ENCODE measurements at places on chromosomes 1 and 21.

DNA sequence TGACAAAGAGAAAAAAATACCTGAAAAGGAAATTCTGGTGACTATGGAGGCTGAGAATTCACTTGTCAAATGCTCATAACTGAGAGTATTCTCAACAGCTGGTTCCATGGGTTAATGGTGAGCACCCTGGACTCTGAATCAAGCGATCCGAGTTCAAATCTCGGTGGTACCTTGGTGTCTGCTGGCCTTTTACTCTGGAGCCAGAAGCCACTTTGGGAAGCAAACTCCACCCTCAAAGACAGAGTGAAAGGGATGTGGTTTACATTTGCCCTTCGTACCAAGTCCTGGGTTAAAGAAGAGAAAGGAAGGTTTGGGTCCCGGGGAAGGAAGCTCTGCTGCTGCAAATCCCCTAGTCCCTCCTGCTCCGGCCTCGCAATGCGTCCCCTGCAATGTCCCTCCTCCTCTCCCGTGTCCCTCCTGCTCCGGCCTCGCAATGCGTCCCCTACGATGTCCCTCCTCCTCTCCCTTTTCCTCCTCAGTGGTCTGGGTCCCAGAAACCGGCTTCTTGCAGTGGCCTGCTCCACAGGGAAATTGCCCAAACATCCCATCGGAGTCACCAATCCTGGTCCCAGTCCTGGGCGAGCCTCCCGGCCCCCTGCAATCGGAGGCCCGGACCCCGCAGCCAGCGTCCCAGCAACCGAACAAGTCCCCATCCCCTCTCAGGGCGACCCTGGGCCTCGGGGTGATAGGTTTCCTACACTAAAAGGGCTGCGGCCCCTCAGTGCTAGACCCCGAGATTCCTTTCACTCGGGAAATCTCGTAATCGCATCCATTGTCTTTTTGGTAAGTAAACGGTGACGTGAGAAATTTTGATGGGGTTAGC, 129.4 kb downstream of the PPIAL4G start:
- DNase-seq, result no peak

DNA sequence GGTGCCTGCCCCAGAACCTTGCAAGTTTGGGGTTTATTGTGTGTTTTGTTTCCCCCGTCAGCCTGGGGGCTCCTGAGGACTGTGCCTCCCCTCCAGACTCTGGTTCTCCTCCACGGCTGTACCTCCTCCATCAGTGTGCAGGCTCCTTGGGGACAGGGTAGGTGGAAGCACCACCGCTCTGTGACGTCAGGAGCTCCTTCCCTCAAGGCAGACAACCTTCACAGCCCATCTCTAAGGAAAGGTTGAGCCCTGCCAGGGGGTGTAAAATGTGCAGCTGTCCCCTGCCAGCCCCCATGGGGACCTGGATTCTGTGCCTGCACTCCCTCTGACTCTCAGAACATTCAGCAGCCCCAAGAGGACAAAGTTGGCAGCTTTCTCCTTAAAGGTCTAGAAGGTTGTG, 465 bp upstream of the HSPB7 start:
- DNase-seq, result no peak

GRCh38 chr1:24415910-24416665, 486 bp downstream of the NIPAL3 start:
- DNase-seq, result peak; percentile 23

- peak; percentile 95 for DNase-seq
Observed at GRCh38 chr1:59669752-59670312, 144.9 kb upstream of the HOOK1 start.

- no peak for DNase-seq
Observed at GRCh38 chr1:204495078-204495753, 611 bp upstream of the PIK3C2B start.

DNA sequence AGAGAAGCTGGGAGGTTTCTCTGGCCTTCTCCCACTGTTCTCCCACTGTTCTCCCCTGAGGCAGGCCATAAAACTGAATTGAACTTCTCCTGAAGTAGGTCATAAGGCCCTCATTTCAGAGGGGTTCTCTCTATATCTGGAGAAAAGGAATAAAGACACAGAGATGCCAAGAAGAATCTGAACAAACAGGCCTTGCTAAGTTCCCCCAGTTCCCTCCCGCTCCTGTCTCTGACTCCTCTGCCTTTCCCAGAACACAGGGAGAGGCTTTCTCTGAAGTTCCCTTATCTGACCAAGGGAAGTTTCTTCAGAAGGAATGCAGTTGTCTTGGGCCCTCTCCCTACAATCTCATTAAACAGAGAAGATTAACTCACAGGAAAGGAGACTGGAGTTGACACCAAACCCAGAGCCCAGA, 83.4 kb downstream of the SLC16A1 start:
- peak; percentile 46 for DNase-seq

GRCh38 chr21:29827647-29828046, 112.1 kb downstream of the GRIK1 start:
- no peak for DNase-seq

DNA sequence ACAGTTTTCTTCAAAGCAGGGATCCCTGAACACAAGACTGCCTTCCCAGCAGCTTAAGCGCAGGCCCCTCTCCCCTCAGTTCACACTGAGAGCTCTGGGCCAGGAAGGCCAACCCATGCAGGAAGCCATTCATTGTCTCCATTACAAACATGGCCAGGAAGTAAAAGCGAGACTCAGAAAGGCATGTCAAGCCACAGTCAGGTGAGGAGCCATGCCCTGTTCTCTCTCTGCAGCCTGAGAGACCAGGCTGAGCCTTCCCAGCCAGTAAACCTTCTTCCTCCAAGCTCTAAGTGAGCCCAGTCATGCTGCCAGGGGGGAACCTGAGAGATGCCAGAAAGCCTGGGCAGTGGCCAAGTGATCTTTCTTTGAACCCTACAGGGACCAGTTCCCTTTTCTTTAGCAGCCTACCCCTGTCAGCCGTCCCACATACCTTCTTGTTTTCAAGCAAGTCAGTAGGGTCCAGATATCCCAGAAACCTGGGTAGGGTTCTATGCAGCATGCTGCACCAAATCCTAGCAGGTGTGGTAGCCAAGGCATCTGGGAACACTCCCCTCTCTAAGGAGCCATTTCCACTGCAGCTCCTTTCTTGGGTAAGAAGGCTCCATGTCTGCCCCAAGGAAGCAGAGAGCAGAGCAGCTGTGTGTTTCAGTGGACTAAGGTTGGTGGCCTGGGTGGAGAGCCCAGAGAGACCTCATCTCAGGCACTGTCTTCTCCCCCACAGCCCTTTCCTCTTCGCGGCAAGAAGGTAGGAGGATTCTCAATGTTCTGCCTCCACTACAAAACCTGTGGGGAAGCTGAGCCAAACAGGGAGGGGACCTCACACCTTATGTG, 977 bp downstream of the TRAF3IP3 start:
- DNase-seq, result no peak

GRCh38 chr1:175319112-175319911, 126.7 kb upstream of the KIAA0040 start:
- peak; percentile 69 for DNase-seq

DNA sequence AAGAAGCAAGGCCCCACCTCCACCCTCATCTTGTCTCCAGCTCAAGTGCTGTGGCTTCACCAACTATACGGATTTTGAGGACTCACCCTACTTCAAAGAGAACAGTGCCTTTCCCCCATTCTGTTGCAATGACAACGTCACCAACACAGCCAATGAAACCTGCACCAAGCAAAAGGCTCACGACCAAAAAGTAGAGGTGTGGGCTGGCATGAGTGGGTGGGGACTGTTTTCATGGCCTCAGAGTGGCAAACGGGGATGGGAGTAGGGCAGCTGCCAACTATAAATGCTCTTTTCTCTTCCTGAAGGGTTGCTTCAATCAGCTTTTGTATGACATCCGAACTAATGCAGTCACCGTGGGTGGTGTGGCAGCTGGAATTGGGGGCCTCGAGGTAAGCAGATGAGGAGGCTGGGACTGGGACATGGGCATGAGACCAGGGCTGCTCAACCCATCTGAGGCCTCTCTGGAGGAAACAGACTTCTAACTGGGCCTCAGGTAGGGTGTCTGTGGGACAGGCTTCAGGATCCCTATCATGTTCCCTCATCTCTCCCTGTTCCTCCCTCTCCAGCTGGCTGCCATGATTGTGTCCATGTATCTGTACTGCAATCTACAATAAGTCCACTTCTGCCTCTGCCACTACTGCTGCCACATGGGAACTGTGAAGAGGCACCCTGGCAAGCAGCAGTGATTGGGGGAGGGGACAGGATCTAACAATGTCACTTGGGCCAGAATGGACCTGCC, 8.8 kb upstream of the P3R3URF start:
- DNase-seq, result no peak

GRCh38 chr1:234848972-234849649, 239.1 kb upstream of the IRF2BP2 start:
- DNase-seq, result no peak

DNA sequence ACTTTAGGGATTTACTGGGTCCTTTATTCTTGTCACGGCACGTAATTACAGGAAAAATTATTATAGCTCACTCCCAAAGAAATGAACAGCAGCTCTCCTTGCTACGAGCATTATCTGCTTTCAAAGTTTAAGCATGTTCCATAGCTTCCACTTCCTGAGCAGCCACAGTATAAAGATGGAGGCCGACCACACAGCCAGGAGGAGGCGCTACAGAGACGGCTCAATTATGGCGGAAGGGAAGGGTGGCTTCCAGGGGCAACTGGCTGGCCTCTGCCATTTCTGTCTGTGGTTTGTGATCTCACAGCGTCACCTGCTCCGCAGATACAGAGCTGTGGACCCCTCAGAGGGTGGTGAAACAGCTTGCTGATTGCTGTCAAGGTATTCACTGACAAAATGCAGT, 212.3 kb upstream of the GREM2 start:
- DNase-seq, result no peak

DNA sequence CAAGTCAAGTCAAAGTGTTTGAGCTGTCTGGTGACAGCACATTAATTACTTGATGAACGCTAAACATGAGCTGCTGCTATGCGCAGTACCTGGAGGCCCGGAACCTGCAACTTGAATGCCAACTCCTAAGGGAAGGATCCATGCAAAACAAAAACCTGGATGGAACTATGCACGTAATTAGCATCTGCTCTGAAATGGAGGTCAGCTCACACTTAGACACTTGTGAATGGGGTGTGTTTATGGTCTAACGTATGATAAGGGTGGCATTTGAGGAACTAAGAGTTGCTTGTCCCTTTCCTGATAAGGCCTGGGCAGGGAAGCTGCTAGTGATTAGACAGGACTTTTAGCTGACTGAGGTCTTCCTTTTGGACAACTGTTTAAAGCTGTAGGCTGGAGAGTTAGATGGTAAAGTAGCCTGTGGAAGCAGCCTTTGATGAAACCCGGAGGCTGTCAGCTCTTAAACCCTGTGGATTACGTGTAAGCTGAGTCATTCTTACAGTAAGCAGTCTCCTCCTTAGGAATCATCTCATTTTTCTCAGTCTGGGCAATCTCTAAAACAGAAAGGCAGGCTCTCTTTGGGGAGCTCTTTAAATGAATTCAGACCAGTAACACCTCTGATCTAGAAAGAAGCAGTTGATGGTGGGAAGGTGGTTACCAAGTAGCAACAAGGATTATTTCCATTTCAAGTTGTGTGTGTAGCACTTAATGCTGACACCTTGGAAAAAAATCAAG, 6.8 kb downstream of the TENT5C start:
- no peak for DNase-seq

DNA sequence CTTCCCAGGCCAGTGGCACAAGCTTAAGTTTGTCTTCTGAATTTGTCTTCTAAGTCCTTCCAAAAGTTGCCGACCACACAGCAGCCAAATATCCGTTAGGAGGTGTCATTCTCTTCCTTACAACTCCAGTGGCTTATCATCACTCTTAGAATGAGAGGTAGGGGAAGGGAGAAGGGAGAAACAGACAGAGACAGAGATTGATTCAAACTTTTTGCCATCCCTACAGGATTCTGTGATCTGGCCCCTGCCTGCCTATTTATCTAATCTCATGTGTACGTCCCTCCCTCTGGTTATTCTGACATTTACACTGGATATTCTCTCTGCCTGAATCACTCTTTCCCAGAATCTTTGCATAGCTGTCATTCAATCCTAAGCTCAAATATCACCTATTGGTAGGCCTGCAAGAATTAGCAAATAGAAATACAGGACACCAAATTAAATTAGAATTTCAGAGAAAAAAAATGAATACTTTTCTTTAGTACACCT, 488 bp upstream of the GNL2 start:
- DNase-seq, result no peak

DNA sequence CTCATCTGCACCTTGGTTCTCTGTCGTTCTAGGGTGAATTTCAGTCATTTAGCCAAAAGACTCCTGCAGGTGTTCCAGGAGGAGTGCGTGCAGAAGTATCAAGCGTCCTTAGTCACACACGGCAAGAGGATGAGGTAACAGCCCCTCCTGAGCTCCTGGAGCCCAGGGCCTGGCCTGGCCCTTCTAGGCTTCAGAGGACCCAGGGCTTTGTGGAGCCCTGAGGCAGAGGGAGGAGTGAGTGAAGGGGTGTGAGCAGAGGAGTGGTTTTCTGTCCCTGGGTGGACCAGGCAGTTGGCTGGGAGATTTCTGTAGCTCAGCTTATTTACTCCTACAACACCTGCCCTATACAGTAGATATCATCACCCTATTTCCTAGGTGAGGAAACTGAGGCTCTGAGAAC, 15.7 kb upstream of the RASSF5 start:
- DNase-seq, result no peak

All from HAP-1 (cell line).